Right cardiac atrium (tissue), 5 donors: ENCODE measurements at places on chromosomes 7 and 10.

- no peak for DNase-seq
Observed at GRCh38 chr7:56605146-56605545, 488.9 kb upstream of the NUPR2 start.

- no peak for DNase-seq
Observed at GRCh38 chr10:117457932-117458331, 82.7 kb upstream of the PDZD8 start.

GRCh38 chr10:74194999-74195398 lies 44.0 kb downstream of the ADK start:
- DNase-seq = no peak

DNA sequence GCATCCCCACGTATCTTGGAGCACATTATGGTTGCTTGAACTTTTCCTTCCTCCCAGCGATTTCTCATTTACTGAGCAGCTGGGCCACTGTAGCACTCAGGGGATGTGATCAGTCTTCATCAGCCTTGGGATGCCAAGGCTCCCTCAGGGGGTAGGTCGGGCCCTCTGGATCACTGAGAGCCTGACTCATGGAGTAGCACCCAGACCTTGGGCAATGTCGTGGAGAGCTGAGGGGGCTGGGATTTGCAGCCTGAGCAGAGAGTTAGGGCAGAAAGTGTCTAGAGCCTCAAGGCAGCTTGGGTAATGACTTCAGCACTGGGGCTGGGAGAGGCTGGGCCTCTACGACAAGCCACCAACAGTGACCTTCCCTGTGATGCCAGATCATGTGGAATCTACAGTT lies 86.5 kb upstream of the CXCL12 start:
- DNase-seq = no peak

DNA sequence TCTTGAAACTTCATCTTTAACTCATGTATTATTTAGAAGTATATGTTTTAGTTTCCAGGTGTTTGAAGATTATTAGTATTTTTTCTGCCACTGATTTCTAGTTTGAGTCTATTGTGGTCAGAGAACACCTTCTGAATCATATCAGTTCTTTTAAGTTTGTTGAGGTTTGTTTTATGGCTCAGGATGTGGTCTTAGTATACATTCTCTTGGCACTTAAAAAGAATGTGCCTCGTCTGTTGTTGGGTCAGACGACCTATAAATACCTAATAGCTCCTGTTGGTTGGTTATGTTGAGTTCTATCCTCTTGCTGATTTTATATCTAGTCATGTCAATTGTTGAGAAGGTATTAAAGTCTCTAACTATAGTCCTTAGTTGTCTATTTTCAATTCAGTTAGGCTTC lies 15.9 kb downstream of the TDRD1 start:
- no peak for DNase-seq

DNA sequence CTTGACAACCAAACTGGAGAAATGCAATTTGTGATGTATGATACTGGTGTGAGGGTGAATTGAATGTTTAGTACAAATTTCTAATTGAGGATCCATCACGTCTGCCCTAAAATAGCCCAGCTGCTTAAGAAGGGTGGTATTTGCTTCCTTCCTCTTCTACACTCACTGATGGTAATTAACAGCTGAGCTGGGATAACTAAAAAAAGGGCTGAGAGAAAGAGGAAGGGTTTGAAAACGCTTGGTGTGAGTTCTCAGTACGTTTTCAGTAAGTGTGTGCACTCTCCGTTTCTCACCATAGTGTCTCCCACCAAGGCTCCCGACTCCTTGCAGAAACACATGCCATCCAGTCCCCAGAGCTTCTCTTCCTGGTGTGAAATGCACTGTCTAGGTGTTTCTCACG lies 54.3 kb downstream of the MAP3K8 start:
- no peak for DNase-seq

- DNase-seq = no peak
Observed at GRCh38 chr10:78687626-78688025, 381.1 kb upstream of the ZMIZ1 start.

DNA sequence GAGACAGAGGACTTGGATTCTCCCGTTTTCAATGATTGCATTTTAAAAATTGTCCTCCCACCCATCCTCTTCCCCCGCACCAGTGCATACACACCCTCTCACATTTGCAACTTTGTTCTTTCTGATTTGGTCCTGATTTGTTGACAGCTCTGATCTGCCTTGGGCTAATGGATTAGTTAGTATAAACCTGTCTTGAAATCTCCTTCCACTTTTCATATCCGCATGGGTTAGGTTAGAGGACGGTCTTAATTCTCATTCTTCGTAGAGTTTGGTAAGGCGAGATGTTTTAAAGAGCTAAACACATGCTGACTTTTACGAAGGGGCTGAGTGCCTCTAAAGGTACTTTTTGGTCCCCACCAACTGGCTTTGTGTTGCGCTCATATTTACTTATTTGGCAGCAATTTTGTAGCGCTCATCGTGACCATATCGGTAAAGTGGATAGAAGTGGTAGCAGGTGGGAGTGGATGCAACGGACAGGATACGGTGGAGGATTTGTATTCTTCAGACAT lies 1.1 kb downstream of the AHR start:
- no peak for DNase-seq

GRCh38 chr10:125093199-125093973 lies 67.0 kb downstream of the CTBP2 start:
- DNase-seq = peak; percentile 86

DNA sequence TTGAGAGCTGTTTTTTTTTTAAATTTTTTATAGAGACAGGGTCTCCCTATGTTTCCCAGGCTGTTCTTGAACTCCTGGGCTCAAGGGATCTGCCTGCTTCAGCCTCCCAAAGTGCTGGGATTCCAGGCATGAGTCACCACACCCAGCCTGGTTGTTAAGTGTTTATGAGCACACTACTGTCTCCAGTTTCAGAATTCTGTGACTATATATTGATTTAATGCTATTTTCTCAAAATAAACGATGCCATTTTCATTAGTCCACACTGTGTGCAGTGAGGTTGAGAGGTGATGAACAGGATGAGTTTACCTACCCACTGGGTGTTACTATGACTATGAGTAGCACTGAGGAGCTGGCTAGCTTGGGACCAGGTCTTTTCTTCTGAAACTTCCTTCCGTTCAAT lies 110.9 kb upstream of the FAM180A start:
- DNase-seq = no peak

GRCh38 chr7:27793780-27794179 lies 53.8 kb downstream of the TAX1BP1 start:
- DNase-seq = no peak

- no peak for DNase-seq
Observed at GRCh38 chr7:36021917-36022550, 131.0 kb upstream of the EEPD1 start.

GRCh38 chr10:103666087-103666761 lies 172.7 kb downstream of the NEURL1 start:
- peak; percentile 69 for DNase-seq

GRCh38 chr10:44908936-44909630 lies 2.1 kb upstream of the TMEM72 start:
- DNase-seq = no peak

DNA sequence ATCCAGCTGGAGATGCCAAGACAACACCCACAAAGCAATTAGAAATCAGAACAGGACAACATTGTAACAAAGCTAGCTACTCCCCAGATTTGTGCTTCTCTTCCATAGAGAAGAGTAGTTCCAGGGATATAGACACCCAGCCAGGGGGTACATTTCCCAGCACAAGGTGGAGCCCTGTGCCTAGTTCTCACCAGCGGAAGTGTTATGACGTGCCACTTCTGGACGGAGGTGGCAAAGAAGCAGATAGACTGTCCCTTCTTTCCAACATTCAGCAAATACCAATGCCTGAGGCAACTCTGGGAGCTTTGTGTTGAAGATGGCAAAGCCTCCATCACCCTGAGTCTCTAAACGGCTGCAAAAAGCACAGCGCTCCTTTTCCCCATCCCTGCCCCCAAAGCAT lies 23.4 kb upstream of the GSAP start:
- peak; percentile 34 for DNase-seq

- no peak for DNase-seq
Observed at GRCh38 chr7:80481196-80481884, 30.5 kb downstream of the GNAT3 start.

- no peak for DNase-seq
Observed at GRCh38 chr10:16756561-16757221, 60.5 kb downstream of the RSU1 start.

DNA sequence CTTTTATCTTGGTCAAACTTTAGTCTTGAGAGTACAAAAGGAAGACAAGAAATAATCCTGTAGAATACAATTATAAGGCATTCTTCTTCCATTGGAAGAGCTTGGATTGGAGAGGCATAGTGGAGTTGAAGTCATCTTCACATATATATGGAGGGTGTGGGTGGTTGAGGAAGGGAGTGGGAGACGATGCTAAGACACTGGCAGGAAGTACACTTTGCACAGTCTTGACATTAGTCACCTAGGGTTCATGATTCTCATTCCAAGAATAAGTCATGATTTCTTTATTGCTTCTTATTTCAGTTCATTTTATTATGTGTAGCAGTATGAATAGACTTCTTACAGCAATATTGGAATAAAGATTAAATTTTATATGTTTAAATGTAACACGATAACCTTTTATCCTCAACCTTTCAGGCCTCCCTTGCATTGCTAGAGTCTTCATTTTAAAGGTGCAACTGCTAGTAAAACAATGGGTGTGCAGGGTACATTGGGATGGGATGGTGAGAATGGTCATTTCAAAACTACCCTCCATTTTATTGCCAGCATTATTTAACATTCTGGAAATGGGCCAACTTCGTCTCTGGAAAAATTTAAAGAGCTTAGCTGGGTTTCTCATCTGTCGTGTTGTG lies 12.3 kb upstream of the SLC26A3 start:
- DNase-seq = no peak

DNA sequence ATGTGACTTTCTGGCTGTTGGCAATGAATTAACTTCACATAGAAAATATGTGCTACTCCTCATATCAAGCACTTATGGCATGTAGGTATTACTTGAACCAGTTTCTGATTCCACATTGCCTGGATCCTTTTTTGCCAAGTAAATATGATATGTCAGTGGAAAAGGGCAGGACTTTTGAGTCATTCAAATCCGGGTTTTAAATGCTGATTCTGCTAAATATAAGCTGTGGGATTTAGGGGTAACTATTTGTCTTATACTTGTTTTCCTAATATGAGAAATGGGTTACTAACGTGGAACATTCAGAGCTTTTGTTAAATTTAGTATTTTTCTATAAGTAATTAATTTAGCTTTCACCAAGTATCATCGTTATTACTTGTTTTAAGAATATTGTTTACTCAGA lies 108.0 kb upstream of the HGF start:
- no peak for DNase-seq

GRCh38 chr10:61385231-61386001 lies 67.8 kb downstream of the TMEM26 start:
- no peak for DNase-seq

GRCh38 chr10:62652114-62652513 lies 152.4 kb upstream of the ADO start:
- DNase-seq = no peak

- DNase-seq = no peak
Observed at GRCh38 chr7:106978425-106979420, 65.8 kb upstream of the PRKAR2B start.

DNA sequence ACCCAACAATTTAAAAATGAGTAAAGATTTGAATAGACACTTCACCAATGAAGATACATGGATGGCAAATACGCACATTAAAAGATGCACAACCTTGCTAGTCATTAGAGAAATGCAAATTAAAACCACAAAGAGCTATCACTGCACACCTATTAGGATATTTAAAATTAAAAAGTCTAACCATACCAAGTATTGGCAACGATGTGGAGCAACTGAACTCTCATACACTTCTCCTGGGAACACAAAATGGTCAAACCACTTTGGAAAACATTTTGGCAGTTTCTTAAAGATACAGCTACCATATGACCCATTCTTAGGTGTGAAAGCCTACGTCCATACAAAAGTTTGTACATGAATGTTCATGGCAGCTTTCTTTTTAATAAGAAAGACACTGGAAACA lies 36.1 kb downstream of the DCLRE1C start:
- DNase-seq = no peak

DNA sequence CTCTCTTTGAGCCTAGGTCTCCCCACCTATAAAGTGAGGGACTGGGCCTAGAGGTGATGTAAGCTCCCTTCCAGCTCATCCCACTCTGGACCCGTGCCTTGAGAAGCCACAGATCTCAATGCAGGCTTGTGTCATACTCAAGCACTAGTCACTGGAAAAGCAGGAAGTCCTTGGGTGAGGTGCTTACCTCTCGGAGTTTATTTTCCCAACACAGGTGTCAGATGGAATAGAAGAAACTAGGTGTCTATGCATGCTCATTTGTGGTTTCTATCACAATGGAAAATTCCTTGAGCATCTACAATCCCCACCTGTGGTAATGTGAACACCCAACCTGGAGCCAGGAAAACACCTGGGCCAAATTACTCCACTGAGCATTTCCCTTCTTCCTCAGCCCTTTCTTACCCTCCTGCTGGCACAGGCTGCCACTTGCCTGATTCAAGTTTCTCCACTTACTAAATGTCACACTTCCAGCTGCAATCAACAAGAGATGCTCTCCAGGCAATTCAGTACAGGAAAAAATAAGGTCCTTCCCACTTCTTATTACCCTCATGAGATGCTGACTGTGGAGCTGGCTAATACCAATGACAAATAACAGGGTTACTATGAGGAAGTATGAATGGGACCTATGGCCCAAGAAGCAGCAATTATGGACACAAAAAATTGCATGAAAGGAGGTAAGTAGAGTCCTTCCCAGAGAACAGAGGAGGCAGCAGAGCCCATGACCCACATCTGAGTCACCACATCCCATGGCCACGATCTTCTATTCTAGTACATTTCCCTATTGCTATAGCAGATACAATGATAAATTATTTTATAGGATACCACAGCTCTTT lies 13.1 kb downstream of the LSM5 start:
- no peak for DNase-seq

DNA sequence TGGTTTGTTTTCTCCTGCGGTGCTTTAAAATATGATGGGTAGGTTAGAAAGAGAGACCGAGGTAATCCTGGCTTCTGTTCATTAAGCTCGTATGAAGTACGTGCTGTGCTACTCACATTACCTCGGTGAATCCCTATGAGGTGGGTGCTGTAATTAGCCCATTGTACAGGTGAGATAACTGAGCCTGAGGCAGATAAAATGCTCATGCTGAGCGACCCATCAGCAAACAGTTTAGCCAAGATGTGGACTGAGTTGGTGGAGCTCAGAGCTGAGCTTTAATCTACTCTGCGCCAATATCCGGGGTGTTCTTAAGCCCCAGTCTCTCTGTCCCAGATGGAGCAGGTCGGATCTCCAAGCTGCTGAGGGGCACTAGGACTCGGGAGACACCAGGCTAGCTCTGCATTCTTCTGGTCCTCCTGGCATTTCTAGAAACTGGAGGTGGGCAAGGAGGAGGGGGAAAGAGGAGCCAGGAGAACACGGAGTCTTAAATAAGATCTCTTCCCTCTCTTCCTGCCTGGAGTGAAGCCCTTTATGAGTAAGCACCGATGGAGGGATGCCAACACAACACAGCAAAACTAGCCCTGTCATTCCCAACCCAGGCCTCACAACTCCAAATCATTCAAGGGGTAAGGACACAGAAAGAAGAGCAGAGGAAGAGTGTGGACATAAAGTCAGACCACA lies 458.5 kb downstream of the KCNMA1 start:
- DNase-seq = peak; percentile 49
